ENCODE measurements at places on chromosomes 4 and X.

DNA sequence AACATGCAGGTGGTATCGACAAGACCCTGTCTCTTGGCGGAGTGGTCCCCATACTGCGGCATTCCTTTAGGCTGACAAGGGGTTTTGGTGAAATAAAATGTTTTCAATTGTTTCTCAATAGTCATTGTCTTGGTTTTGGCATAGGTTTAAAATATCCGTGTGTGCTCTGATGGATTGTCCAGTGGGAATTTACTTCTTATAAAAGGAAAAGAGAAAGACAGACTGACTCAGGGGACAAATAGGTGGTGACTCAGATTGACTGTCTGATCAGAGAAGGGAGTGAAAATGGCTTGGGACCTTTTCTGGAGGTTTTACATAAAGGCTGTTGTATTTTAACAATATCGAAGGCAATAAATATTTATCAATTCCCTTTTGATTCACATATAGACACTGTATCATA is 129.8 kb downstream of the SORBS2 start:
- DNase-seq, result no peak

DNA sequence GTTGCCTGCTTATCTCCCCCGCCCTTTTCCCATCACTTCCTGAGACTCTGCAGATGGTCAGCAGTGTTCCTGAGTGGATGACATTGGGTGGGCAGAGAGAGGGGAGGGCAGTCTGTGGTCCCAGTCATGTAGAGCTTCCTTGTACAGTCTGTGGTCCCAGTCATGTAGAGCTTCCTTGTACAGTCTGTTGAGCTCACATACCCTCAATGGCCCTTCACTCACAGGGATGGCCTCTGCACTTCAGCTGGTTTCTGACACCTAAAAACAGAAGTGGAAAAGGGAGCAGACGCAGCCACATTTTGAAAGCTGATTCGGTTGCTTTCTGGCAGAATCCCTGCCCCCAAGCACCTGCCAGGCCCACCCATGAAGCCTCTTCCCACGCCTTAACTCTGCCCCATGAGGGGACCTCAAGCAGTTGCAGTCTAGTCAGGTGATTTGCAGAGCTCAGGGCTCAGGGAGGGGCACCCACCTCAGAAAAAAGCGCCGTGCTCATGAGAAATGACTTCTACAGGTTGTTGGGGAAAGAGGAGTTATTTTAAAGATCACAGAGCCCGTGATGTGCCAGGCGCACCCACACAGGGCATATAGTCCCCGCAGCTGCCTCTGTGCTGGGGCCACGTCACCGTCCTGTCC is 3.6 kb upstream of the TMEM271 start:
- DNase-seq, result no peak

DNA sequence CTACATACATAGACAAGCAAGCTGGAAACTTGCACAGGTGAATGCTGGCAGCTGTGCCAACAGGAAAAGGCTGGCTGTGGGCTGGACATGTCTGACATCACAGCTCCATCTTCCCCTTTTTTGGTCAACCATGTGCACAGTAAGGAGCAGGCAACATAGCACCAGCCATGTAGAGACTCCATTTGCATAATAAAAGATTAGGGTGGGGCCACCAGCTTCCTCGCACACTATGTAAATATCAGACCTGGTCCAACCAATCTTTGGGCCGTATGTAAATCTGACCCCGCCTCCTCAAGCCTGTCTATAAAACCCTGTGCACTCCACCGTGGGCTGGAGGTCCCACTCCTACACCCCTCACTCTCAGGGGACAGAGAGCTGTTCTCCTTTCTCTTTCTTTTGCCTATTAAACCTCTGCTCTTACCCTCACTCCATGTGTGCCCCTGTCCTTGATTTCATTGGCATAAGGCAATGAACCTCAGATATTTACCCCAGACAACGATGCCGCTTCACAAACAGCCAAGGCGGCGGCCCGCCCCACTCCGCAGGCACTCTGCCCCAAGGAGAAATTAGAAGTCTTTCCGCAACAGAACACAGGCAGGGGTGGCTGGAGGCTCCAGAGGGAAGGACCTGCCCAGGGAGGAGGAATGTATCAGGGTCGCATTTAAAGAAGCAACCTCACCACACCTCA is 862.2 kb downstream of the TRIML1 start:
- no peak for DNase-seq

- no peak for DNase-seq
Observed at GRCh38 chr4:92847026-92847425, 543.3 kb downstream of the GRID2 start.

- DNase-seq, result no peak
Observed at GRCh38 chr4:118340109-118340508, 12.7 kb downstream of the PRSS12 start.

- no peak for DNase-seq
Observed at GRCh38 chr4:187550256-187550950, 445.2 kb upstream of the ZFP42 start.

DNA sequence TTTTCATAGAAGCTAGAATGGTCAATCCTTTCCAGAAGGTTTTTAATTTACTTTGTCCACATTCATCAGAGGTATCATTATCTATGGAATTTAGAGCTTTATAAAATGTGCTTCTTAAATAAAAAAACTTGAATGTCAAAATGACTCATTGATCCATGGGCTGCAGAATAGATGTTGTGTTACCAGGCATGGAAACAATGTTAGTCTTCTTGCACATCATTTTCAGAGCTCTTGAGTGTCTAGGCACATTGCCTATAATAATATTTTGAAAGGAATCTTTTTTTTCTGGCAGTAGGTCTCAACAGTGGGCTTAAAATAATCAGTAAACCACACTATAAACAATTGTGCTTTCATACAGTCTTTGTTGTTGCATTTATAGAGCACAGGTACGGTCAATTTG is 200.3 kb downstream of the FAT4 start:
- DNase-seq, result no peak

GRCh38 chrX:44958480-44958879 is 85.5 kb downstream of the KDM6A start:
- DNase-seq, result no peak

DNA sequence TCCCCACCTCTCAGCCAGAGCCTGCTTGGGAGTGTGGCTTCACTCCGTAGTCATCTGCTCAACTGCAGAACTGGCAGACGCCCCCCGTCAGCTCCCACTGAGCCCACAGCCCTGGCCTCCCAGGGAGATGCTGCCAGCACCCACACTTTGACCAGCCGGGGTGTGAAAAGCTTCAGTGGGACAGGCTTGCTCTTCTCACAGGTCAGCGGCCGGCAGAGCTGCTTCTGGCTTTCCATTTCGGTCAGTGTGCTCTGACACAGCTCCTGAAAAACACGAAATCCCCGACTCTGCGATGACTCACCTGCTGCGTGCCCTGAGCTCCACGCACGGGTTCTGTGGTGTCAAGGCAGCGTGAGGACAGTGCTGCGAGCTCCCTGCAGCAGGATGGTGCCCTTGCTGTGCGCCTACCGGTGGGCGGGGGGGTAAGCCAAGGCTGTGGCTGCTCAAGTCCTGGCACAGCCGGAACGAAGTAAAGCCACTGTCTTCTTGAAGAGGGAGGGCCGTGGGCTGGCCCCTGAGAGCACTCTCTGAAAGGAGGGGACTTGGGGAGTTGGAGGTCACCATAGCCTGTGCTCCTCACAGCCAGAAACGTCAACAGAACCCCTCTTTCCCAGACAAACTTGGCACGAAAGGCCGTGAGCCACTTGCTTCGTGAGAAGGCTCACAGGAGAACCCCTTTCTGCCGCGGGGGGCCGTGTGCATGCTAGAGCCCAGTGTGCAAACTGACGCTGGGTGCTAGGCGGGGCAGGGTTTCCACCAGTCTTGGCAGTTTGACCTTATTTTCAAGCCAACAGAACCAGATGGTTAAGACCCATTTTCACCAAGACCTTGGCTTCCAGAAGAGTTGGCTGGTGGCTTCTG is 23.6 kb downstream of the NOP14 start:
- no peak for DNase-seq

Data from stimulated activated CD4-positive, alpha-beta T cell treated with anti-CD3 and anti-CD28 coated beads, Interleukin-12 subunit alpha, Interleukin-12 subunit beta, amount 100 ng/mL, for 4 hours (primary cell).